ENCODE measurements at places on chromosomes 7 and 10. TPM values are rescaled to one million over a fixed set of nuclear protein-coding genes. Genes with fewer than 3 reads are reported as not detected.

SH3PXD2A gene
- 15.0 TPM for total RNA-seq

LRIT1 gene
- not detected for total RNA-seq

EIF4H gene
- 406 TPM for total RNA-seq

SYNPO2L gene
- total RNA-seq: not detected

KLF14 gene
- not detected for total RNA-seq

RBM20 gene
- 0.45 TPM for total RNA-seq

SRGN gene
- 41.5 TPM for total RNA-seq

SPDYE18 gene
- total RNA-seq: 0.08 TPM

CDHR1 gene
- total RNA-seq: not detected

IFIT1 gene
- total RNA-seq: 27.1 TPM

LIPA gene
- 35.4 TPM for total RNA-seq
